ENCODE measurements at places on chromosomes 16 and 17. TPM values are rescaled to one million over a fixed set of nuclear protein-coding genes. Genes with fewer than 3 reads are reported as not detected.
A peak's percentile ranks its signal among the peaks of the same experiment; 100 is the strongest.

Gene AURKB
- 10.5 TPM for total RNA-seq

DNA sequence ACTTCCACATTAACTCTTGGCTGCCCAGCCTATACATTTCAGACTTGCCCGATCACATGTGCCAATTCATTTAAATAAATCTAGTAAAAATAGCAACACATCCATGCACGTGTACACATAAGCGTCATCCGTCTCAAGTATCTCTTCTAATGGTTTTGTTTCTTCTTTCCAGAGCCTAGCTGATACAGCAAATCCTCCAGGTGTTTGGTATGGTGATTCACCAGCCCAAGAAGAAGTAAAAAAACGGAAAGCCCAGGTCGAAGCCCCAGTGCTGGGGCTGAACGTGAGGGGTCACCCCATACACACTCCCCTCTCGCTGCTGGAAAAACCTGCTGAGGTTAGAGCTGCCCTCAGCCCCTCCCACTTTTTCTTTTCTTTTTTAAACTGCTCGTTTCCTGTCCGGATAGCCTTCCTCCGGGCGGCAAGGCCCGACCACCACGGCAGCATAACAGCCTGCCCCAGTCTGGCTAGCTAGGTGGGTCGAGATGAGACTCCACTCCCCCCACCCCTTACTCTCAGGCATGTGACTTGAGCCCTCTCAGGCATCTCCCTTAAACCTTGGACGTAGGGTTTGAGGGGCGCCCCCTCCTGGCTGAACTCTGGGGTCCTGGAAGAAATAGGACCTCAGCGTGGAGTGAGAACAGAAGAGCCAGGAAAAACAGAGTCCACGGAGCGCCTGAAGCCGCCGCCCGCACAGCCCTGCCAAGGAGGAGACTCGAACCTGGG lies 13.9 kb upstream of the OR1F1 start:
- no peak for DNase-seq

Gene DOC2A
- 2.5 TPM for total RNA-seq

DNA sequence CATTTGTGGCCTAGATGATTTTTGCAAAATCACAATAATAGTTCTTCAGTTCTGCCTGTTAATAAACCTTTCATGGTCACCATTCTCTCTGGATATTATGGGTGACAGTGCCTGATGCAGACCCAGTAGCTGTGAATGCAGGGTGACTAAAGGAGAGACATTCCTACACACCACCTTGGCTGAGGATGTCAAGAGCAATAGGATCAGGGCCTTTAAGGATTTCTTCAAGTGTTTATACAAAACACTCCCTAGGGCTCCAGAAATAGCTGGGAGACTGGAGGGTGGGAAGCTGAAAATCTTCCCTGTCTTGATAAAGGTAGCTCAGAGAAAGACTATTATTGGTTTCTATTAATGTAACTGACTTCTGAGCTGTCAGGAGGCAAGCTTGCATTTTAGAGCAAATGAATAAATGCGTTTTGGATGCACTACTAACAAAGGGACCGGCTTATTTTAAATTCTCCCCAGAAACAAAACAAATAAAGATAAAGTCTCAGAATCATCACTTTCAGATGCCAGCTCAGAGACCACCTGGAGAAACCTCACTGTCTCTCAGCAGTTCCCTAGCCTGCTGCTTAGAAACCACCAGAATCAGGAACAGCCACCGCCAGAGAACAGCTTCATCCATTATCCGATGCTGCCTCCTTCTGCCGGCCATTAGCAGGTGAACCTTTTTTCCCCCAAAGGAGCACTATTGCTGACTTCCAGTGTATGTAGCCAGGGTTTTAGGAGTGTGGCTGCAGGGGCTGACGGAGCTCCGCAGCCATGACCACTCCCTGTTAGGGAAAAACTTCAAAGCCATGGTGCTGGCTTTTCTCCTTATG lies 171.4 kb upstream of the DYNLRB2 start:
- peak; percentile 64 for DNase-seq

Gene TIMP2
- 27.2 TPM for total RNA-seq

Gene KRTAP4-3
- total RNA-seq: not detected

DNA sequence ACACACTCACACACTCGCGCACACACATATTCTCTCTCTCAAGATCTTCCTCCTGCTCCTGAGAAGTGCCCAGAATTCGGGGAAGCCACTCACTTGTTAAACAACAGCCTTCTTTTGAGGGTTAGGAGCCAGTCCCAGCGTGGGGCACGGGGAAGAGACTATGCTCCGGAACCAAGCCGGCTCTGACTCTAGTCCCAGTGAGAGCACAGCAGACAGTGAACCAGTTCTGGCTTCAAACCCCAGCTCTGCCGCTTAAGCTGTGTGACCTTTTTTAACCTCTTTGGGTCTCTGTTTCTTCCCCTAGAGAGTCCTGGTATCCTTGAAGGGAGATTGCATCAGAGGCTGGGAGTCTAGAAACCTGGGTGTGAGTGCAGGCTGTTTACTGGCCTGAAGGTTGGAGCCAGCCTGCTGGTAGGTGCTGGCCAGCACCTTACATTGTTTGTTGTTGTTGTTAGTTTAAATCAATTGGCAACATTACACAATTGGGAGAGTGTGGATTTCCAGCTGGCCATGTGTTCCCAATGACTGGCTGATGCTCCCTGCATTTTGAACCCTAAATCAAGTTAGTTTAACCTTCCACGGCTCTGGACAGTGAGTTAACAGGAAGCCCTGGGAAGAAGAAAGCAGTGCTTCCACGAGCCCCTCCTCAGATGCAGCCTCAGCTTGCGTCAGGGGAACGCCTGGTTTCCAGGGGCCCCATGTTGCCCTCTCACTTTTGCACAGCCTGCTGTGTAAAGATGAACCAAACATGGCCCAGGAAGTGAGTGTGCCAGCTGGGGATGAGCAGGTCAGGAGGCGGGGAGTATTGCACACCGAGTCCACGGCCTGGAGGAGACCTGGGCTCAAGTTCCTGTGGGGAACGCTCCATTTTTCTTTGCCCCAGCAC lies 71.5 kb downstream of the GAS7 start:
- DNase-seq: no peak

DNA sequence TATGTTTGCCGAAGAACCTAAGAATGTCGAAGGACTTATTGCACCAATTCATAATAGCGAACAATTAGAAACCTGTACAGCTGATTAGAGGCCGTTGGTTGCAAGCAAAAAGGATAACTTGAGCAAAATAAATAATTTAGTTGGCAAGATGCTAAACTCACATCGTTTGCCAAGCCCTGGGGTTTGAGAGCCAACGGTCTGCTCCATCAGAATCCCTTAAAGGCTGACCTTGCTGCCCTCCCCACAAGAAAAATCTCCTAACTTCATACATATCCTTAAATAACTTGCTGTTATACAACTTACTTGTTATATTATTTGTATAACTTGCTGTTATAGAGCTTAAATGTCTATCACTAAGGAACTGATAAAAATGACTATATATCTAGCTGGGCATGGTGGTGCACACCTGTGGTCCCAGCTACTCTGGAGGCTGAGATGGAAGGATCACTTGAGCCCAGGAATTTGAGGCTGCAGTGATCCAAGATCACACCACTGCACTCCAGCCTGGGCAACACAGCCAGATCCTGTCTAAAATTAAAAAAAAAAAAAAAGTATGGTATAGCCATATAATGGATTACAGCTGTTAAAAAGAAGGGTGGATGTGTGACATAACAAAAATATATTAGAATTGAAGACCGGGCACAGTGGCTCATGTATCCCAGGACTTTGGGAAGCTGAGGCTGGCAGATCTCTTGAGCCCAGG lies 1.9 kb upstream of the TRIM37 start:
- DNase-seq: no peak

- DNase-seq: peak; percentile 22
Measured at GRCh38 chr17:35612924-35613521, 25.9 kb downstream of the AP2B1 start.

DNA sequence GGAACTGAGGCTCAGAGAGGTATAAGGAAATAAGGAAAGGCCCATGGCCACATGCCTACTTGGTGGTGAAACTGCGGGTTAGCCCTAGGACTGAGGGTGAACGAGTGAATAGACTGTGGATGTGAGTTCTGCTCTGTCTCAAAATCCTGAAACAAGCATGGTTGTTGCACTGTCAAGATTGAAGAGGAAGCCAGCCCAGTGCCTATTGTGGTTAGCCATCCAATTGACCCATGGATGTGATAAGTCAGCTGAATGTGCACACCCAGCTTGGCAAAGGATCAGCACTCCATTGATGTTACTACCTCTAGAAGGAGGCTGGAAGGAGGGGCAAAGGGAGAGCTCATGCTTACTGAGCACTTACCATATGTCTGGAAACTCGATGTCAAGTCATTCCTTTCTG lies 4.5 kb downstream of the TMEM114 start:
- DNase-seq: no peak
